Activated T-helper 1 cell treated with anti-CD3 and anti-CD28 coated beads, Interleukin-2, amount 50 U/mL, for 16 hours (primary cell): ENCODE measurements at places on chromosomes 1 and 21.

- DNase-seq, result no peak
These were observed 29.6 kb downstream of the PRSS38 start for GRCh38 chr1:227845147-227845458.

- no peak for DNase-seq
These were observed 882.4 kb upstream of the ADGRL2 start for GRCh38 chr1:80918380-80918779.

- no peak for DNase-seq
These were observed 4.2 kb downstream of the TNFRSF25 start for GRCh38 chr1:6461538-6462411.

- no peak for DNase-seq
These were observed 26.5 kb downstream of the BCL9 start for GRCh38 chr1:147567594-147568381.

GRCh38 chr1:173496757-173497320 is 19.7 kb downstream of the PRDX6 start:
- no peak for DNase-seq

GRCh38 chr21:36028127-36029069 is 31.9 kb downstream of the SETD4 start:
- peak; percentile 42 for DNase-seq

DNA sequence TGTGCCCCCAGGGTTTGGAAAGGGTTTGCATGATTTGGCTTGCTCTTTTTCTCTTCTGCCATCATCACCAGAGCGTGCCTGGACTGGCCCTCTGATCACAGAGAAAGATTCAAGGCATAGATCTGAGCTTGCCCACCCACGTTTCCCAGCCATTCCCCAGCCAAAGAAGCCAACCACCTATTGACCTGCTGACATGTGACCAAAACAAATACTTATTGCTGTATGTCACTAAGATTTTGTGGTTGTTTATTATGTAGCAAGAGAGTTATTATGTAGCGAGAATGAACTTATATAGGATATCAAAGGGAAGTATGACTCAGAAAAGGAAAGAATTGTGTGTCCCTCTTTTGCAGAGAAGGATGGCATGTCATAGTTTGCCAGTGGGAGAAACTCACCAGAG is 59.9 kb downstream of the UBE2U start:
- DNase-seq, result no peak

DNA sequence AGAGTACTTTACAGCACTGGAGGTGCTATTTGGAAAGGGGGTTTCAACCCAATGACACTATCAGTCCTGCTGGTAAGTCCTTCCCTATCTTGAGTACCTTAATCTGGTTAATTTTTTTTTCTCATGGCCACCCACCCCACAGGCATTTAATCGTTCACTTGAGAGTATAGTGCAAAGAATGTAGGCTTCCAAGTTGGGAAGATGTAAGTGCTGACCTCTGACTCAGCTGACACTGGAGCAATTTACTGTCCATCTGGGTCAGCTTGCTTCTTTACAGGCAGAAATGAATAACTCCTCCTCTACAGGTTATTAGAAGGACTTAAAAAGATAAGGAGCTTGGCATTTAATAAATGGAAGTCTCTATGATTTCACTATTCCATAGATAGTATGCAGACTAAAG is 89.6 kb downstream of the AK5 start:
- DNase-seq, result no peak

DNA sequence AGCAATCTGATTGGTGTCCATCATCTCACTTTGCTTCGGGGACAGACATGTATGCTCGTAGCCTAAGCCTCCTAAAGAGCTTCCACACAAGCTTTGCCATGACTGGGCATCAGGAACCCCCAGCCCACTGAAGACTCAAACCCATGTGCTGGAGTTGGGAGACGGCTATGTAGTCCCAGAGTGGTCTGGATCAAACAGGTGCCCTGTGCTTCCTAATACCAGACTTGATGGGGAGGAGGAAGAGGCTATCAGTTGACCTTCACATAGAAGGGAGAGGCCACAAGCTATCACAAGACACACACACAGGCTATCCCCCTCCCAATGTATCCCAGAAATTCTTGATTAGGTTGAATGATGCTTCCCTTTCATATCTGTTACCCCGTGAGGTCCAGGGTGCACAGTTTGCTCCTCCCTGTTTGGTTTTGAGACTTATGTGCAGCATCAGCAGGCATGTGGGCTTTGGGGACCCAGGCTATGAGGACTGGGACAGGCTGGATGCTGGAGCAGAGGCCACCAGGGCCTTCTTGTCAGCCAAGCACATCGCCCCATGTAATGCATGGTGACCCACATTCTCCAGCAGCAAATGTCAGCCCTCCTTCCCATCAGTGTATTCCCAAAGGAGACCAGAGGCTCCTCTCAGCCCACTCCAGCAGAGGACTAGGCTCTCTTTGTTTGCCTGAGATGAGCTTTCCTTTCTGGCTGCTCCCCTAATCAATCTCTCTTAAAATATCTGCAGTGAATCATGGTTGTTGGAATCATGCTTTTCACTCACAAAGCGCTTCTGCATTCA is 159.8 kb downstream of the GRIK3 start:
- no peak for DNase-seq

DNA sequence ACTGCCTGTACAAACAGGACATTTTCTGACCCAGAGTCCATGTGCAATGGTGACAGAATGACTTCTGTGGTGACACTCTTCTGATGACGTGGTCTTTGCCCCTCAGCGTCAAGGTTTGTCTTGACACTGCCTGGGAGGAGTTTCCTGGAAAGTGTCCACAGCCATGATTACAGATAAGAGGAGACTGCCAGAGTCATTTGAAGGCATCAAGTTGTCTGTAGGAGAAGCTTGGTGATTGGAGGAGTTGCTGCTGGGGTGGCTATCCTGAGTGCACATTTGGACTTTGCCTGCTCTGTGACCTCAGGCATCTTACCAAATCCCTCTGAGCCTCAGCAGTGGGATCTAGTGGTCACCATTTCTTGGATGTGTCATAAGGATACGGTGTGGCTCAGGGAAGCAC is 17.7 kb downstream of the TCHHL1 start:
- no peak for DNase-seq

DNA sequence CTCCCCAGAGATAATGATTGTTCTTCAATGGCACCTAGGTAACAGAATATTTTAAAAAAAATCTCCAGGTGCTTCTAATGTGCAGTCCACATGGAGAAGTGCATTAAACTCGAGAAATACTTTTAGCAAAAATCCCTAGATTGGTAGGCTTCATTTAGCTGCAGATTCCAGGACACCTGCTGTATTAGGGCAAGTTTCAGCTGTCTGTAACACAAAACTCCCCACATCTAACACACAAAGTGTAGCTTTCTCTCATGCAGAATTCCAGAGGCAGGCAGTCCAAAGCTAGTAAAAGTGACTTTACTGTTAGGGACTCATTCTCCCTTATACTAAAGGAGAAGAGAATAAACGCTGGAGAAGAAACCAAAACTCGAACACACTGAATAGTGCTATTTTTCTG is 1414.3 kb upstream of the B3GALT2 start:
- no peak for DNase-seq

- no peak for DNase-seq
These were observed 26.0 kb downstream of the MX1 start for GRCh38 chr21:41451753-41452676.

DNA sequence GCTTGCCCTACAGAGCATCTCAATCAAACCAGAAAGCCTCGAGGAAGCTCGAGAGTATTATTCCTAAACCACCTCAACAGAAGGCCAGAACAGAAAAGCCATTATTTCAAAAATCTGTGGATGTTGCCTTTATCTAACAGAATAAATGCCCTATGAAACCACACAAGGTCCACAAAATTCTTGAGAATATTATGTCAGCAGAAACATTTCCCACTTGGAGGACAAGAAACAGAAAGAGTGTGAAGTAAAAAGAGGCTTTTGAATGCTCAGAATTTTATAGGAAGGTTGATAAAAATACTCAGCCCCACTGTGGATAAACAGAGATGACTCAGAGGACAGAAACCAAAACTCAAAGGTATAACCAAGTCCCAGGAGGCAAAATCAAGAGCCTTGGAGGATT is 146.4 kb upstream of the LRRC7 start:
- no peak for DNase-seq

DNA sequence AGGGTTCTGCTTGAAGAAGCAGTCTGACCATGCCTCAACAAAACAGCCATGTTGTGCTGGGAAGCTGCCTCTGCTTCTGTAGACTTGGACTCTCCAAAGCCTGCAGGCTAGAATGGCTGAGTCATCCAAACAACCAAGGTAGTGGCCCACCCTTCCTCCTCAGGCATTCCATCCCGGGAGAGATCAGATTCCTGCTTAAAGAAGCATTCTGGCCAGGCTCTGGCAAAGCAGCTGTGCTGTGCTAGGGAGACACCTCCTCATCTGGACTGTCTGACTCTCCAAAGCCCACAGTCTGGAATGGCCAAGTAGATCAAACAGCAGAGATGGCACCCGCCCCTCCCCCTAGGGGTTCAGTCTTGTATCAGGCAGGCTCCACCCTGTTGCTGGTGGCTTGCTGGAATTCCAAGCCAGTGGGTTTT is 38.3 kb upstream of the F3 start:
- no peak for DNase-seq

DNA sequence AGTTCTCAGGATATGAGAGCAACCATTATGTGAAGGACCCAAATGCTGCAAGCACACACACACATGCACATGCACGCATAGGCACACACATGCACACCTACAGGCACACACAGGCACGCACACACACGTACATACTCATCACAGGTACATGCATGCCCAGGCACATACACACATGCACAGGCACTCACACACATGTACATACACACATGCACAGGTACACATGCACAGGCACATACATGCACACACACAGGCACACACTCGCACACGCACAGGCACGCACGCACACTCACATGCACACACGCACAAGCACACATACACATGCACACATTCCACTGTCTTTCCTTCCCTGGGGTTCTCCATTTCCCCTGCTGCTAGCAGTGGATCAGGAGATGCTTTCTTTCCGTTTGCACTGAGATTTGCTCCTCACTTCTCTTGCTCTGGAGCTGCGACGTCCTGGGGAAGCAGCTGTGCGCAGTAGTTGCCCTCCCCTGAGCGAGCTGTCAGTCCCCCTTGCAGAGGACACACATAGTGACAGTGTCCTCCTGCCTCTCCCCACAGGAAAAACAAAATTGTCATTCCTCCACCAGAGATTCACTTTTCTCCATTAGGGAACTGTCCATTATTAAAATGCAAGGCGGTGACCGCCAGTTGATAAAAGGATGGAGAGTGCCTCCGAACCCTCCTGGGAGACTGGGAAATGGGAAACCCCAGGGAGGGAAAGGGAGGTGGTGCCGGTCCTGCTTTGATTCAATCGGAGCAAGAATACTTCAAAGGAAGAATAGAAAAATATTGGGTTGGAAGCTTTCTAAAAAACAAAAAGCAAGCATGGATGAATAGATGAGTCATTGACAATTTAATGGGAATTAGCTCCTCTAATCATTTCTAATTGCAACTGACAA is 69.5 kb downstream of the WDR4 start:
- no peak for DNase-seq

DNA sequence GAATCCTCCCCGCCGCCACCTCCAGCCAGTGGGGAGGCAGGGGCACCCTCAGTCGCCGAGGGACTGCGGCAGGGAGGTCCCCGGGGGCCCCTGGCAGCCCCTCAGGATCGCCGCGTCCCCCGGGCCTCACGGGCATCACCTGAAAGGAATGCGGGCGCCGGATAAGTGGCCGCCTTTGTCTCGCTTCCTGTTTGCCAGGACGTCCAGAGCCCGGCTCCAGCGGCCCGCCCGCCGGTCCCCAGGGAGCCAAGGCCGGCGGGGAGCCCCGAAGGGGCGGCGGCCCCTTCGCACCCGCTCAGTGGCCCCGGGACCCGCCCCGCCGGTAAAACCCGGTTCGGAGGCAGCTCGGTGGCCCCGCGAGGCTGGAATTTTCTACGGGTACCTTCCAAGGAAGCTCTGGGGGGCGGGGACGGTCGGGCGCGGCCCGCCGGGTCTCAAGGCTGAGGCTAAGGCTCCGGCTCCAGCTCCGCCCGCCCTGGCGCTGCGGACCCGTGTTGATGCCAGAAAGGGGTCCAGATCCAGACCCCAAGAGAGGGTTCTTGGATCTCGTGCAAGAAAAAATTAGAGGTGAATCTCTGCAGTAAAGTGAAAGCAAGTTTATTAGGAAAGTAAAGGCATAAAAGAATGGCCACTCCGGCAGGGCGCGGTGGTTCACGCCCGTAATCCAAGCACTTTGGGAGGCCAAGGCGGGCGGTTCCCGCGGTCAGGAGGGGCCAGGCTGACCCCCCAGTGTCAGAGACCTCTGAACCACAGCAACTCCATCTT is 12.6 kb downstream of the TINAGL1 start:
- no peak for DNase-seq

GRCh38 chr1:208595745-208596144 is 351.6 kb upstream of the PLXNA2 start:
- DNase-seq, result no peak

- no peak for DNase-seq
These were observed 1926.8 kb downstream of the NCAM2 start for GRCh38 chr21:22925032-22925431.

GRCh38 chr1:237042892-237043576 is 1.1 kb downstream of the RYR2 start:
- no peak for DNase-seq

- no peak for DNase-seq
These were observed 136.6 kb downstream of the OMA1 start for GRCh38 chr1:58409890-58410289.

GRCh38 chr1:201262963-201263608 is 20.2 kb upstream of the PKP1 start:
- no peak for DNase-seq

DNA sequence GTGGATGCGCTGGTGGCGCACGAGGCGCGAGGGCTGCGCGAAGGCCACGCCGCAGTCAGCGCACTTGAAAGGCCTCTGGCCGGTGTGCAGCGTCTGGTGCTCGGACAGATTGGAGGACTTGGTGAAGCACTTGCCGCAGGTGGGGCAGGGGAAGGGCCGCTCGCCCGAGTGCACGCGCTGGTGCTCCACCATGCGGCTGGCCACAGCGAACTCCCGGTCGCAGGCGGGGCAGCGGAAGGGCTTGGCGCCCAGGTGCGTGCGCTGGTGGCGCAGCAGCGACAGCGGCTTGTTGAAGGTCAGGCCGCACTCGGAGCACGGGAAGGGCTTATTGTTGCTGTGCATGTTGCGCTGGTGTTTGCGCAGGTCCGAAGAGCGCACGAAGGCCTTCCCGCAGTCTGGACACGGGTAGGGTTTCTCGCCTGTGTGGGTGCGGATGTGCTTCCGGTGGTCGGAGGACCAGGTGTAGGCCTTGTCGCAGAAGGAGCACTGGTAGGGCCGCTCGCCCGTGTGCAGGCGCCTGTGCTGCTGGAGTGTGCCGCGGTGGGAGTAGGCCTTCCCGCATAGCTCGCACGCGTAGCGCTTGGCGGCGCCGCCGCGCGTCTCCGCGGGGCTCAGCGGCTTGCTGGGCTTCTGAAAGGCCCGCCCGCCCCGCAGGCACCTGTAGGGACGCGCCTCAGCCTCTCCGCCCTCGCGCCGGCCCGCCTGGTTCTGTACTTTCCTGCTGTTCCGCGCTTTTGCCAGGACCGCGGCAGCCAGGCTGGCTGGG is 4.7 kb downstream of the ZNF648 start:
- no peak for DNase-seq

DNA sequence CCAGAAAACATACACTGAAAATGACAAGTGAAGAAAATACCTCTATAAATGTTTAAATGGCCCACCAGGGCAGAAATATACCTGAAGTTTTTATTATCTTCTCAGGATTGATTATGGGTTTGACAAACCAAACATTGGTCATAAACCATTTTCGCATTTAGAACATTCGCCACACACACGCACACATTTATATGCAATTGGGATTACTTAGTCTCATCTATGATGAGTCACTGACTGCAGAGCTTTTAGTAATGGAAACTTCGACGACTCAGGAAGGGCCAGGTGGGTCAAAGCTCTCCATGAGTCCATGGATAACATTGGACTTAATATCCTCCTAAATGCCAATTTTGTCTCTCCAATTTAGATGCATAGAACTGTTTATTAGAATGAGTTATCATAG is 16.9 kb downstream of the NRDC start:
- no peak for DNase-seq
